Activated effector memory CD4-positive, alpha-beta T cell treated with anti-CD3 and anti-CD28 coated beads, Interleukin-2, amount 50 U/mL, for 16 hours (primary cell): ENCODE measurements at places on chromosomes 2 and 18.

DNA sequence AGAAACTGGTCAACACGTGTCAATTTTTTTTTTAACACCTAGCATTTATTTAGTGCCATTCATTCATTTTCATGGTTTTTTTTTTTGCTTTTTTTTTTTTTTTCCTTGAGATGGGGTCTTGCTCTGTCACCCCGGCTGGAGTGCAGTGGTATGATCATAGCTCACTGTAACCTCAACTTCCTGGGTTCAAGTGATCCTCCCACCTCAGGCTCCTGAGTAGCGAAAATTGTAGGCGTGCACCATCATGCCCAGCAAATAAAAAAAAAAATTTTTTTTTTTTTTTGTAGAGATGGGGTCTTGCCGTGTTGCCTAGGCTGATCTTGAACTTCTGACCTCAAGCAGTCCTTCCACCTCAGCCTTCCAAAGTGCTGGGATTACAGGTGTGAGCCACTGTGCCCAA lies 21.1 kb downstream of the USP14 start:
- no peak for DNase-seq

GRCh38 chr2:95113464-95113863 lies 8.1 kb downstream of the MRPS5 start:
- no peak for DNase-seq

GRCh38 chr18:24395049-24395795 lies 2.4 kb downstream of the OSBPL1A start:
- no peak for DNase-seq

DNA sequence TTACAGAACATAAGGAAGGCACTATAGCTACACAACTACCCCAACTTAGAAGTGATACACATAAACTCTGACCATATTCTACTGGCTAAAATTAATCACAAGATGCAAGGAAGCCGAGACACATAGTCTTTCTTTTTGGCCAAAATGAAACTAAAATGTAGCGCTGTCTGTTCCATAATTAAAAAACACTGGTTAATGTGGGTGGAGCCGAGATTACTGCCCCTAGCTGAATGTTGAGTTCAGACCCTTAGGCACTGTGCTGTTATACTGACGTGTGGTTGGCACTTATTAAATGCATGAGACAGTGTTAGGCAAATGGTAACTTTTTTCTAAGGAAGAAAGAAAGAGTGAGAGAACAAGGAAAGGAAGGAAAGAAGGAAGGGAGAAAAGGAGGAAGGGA lies 254.6 kb upstream of the RND3 start:
- DNase-seq: no peak

- no peak for DNase-seq
Observed at GRCh38 chr2:190535121-190535439, 558 bp upstream of the NEMP2 start.

GRCh38 chr2:150610670-150611279 lies 123.3 kb upstream of the RND3 start:
- no peak for DNase-seq

- DNase-seq: no peak
Observed at GRCh38 chr2:237798236-237799059, at the start of gene RBM44. TSS of gene RBM44 (plus strand) at chr2:237798779. CDS start at chr2:237813610, 14,831 bp downstream.

DNA sequence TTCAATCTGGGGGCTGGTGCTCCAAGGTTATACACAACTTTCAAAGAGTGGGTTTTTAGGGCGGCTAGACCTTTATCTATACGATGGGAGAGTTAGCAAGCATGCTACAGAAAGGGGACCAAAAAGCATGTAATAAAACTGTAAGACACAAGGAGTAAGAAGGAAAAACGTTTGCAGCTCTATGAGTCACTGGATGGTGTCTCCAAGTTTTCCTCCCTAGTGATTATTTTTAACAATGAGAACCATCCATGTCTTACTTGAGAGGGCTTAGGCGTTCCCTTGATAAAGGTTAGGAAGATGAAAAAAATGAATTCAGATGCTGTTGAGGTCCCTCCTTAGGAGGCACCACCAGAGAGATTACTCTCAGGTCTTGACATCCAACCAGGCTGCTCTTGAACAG lies 75.9 kb downstream of the HRH4 start:
- no peak for DNase-seq

DNA sequence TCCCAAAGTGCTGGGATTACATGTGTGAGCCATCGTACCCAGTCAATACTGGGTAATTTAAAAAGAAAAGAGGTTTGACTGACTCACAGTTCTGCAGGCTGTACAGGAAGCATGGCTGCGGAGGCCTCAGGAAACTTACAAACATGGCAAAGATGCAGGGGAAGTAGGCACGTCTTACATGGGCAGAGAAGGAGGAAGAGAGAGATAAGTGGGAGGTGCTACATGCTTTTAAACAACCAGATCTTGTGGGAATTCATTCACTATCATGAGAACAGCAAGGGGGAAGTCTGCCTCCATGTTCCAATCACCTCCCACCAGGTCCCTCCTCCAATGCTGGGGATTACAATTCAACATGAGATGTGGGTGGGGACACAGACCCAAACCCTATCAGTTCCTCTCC lies 192.5 kb downstream of the ATAD2B start:
- DNase-seq: no peak

DNA sequence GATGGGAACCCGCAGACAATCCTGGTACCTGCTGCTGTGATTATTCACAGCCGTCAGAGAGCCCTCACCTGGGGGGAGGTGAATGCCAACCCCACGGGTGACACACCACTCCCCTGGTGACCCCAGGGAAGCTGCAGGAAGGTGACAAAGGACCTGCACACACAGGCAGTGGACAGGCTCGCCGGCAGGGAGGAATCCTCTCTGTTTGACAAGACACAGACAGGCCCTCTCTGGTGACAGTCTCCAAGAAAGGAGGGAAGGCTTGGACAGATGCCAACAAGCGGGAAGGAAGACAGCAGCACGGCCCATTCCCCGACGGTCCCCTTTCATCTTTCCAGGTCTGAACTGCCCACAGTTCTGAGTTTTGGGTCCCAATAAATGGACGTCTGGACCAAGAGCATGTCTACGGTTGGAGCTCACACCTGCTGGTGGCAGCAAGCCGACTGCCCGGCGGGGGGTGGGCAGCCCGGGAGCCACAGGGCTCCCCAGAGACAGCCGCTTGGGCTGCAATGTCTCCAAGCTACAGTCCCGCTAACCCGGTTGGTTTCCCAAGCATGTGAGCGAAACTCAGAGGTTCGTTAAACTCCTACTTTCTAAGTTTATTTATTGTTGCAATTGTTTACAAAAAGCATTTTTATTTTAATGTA lies 31.8 kb downstream of the HDAC4 start:
- DNase-seq: peak; percentile 62

DNA sequence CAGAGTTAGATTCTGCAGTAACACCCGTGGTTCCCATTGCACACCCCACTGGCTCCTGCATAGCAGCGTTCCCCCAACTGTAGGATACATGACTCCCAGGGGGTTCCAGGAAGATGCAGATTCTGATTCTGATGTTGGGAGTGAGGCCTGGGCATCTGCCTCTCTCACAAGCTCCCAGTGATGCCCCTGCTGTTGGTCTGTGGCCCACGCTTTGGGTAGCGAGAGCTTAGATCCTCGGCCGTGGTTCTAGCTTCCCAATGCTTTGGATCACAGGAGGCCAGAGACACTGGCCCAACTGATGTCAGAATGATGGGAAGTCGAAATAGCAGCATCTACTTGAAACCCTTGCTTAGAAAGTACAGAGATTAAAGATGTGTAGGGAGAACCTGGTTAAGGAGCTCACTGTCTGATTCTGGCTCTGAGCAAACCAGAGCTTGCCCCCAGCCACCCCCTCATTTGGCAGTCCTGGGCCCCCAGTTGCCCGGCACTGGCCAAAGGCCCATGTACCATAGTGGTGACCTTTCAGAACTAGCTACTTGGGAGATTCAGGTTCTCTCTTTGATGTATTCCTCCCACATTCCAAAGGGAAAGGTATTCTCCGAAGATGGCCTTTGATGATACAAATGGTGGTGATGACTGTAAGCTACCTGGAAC lies 197.5 kb downstream of the FAM210A start:
- DNase-seq: peak; percentile 58

DNA sequence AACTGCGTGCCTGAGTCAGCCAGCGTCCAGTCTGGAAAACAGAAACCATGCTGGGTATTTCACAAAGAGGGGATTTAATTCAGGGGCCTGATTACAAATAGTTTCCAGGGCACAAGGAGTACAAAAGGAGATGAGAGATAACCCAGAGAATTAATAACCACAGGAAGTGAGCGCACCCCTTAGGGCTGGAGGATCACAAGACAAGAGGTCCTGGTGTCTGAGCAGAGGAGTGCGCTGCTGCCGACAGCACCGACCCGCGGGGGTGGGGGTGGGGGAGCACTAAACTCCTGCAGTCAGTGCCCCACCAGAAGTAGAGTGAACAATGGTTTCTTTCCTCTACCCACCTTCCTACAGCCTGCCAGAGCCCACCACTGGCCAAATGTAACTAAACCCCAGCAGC lies 20.8 kb upstream of the MAL start:
- peak; percentile 47 for DNase-seq

DNA sequence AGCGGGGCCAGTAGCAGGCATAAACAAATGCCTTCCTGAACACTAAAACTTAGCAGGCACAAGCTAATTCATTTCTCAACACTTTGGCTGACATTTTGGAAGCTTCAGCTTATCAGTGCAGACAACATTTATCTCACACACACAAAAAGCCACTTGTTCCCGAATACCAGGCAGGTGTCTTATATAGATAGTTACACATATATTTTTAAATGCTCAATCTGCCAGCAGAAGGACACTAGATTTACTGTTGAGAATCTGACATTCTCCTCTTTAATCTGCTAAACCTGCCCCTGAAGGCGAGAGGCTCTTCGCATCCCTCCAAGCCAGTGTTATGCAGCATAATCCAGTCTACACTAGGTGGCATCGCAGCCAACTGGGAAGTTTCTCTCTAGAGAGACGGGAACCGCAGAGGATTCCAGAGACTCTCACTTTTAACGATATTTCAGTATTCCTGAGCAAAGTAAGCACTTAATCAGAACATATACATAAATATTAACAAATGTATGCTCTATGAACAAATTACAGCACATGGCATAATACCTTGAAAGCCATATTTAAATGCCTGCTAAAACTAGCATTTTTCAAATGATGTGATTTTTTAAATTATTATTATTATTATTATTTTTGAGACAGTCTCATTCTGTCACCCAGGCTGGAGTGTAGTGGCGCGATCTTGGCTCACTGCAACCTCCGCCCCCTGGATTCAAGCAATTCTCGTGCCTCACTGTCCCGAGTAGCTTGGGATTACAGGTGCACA lies 90.2 kb upstream of the SCG2 start:
- DNase-seq: no peak

DNA sequence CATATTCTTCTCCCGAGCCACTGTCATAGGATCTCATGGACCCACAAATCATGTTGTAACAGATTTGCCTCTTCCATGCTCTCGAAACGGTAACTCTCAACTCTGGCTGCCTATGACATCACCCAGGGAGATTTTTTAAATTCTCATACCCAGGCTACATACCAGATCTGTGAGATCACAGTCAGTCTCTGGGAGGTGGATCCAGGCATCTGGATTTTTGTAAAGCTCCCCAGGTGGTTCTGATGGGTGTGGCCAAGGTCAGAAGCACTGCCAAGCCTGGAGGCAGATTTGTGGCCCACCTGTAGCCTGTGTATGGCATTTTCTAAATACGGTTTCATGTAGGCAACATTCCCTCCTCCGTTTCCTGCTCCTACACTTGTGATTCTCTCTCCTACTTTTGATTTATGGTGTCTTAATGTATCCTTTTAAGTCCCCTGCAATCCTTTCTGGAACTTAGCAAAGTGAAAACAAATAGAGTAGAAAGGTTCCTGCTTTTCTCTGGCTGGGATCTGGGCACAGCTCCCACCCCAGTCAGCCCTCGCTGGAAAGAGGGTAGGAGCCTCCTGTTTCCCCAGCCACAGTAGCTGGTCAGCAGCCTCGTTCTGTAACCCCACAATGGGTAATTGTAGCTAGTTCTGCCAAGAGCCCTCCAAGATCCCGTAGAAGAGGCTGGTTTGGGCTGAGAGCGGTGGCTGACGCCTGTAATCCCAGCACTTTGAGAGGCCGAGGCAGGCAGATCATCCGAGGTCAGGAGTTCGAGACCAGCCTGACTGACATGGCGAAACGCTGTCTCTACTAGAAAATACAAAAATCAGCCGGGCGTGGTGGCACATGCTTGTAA lies 96.2 kb downstream of the KLHL29 start:
- no peak for DNase-seq

DNA sequence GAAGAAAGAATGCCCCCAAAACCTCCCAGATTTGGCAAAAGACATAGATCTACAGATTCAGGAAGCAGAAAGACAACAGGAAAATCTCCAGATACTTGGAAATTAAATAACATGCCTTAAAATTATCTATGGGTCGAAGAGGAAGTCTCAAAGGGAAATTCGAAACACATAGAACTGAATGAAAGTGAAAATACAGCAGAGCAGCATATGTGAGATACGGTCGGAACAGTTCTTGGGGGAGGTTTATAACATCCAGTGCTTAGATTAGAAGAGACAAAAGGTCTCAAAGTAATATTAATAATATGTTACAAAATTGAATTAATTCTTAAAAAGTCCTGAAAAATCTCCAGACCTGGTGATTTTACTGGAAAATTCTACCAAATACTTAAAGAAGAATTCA lies 14.3 kb downstream of the KCNG2 start:
- DNase-seq: no peak

DNA sequence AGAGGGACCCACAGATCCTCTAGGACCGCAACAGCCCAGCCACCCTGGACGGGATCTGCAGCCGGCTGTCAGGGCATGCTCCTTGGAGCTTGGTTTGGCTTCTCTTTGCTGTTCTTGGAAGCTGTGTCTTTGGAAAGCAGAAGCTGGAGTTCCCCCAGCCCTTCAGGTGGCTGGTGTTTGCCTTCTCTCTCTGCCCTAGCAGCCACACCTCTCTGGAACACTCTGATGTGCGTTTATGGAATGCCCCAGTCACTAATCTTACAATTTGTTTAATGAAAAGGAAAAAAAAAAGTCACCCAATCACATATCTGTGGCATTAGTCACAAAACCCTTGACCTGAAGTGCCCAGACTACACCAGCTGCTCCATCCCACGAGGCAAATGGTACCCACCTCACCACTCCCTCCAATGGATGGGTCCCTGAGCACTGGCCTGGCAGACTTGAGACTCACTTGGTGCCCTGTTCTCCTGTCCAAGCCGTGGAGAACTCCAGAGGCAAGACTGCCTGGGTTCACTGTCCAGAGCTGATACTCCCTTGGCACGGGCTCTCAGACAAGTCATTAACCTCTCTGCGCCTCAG lies 70.2 kb upstream of the DAPL1 start:
- DNase-seq: no peak
